ENCODE measurements at places on chromosomes 7 and 10.
A peak's percentile ranks its signal among the peaks of the same experiment; 100 is the strongest.

DNA sequence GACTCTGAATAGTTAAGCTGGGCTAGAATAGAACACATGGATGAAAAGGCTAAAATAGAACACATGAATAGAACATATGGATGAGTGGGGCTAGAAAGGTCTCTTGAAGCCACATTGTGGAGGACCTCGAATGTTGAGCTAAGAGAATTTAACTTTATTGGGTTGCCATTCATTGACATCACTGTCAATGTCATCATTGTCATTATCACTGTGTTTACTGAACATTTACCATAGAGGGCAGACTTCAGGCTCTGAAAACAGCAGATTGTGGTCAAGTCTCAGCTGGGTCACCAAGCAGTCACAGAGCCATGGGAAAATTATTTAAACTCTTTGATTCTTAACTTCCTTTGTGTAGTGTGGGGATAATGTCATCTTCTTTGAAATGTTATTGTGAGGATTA, 80.4 kb downstream of the WDFY4 start:
- no peak for DNase-seq

GRCh38 chr7:29145553-29146056, 732 bp downstream of the CPVL start:
- no peak for DNase-seq

DNA sequence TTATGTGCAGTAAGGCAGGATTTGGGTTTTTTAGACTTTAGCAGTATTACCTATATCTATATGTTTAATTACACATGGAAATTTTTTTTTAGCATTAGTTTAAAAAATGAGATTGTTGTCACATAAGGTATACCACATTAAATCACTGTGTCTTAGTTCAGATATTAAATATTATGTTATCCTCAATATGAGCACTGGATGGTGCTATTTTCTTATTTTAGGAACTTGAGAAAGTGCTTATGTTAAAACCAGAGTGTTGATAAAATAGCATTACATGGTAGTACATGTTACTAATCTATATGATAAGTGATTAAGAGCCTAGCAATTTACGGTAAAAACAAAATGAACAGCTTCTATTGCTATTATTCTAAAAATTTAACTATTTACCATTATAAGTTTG, 28.8 kb downstream of the MIOS start:
- no peak for DNase-seq

DNA sequence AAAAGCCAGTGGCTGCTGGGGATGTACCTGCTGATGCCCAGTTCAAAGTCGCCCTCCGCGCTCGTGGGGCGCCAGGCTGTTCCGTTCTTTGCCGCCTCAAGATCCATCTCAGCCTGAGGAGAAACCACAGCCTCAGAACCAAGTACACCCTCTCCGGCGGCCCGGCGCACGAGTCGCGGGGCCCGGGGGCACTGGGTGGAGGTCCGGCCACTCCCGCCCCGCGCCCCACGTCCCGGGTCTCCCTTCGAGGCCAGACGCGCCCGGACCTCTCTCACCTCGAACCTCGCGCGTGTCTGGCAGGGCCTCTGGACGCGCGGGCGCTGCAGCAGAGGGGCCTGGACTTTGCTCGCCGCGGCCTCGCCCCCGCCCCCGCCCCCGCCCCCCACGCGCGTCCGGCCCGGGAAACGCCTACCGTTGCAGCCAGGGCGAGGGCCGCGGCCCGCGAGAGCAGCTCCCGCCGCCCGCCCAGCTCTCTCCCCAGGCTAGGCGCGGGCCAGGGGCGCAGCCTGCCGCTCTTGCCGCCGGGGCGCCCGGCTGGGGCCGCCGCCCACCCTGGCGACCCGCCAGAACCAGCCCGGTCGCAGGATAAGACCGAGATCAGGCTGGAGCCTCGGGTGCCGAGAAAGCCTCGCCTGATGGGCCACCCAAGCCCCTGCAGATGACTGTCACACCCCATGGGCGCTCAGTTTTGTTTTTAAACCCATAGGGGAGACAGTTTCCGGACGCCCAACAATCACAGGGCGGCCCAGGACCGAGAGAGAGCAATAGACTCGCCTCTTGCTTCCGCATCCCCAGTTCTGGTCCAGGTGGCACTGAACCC, at the start of gene ABCB4:
TSS of gene ABCB4 (minus strand) at position 322 of the 820 bp plus-strand sequence. CDS start at position 107, 215 bp downstream.
- peak; percentile 44 for DNase-seq

DNA sequence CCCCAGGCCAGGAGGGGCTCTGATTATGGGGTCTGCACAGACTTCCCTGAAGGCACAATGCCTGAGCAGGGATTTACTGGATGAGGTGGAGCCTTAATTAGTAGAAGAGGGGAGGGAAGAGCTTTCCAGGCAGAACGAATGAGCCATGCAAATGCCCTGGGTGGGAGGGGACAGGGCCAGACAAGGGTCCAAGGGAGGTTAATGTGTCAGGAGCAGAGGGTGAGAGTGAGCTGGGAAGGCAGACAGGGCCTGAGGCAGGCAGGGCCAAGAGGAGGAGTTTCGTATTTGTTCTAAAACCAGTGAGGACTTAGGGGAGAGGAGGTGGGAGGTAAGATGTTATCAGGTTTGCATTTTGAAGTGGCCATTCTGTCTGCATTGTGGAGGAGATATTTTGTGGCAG, 65.3 kb downstream of the NPY start:
- no peak for DNase-seq

- DNase-seq: no peak
These were observed 23.3 kb upstream of the GPR22 start for GRCh38 chr7:107446531-107446930.

- no peak for DNase-seq
These were observed 11.8 kb upstream of the MIOS start for GRCh38 chr7:7554649-7555575.

DNA sequence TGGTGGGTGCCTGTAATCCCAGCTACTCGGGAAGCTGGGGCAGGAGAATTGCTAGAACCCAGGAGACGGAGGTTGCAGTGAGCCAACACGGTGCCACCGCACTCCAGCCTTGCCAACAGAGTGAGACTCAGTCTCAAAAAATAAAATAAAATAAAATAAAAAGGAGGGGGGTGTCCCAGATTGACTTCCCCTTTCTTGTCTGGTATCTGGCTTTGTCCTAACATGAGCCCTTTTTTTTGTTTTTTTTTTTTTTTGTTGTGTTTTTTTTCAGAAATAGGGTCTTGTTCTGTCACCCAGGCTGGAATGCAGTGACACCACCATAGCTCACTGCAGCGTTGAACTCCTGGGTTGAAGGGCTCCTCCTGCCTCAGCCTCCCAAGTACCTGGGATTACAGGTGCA, 4.7 kb downstream of the CASP2 start:
- no peak for DNase-seq

- DNase-seq: no peak
These were observed 96.9 kb upstream of the NEBL start for GRCh38 chr10:20993830-20994527.

GRCh38 chr7:17207220-17207619, 91.2 kb upstream of the AHR start:
- DNase-seq: no peak

DNA sequence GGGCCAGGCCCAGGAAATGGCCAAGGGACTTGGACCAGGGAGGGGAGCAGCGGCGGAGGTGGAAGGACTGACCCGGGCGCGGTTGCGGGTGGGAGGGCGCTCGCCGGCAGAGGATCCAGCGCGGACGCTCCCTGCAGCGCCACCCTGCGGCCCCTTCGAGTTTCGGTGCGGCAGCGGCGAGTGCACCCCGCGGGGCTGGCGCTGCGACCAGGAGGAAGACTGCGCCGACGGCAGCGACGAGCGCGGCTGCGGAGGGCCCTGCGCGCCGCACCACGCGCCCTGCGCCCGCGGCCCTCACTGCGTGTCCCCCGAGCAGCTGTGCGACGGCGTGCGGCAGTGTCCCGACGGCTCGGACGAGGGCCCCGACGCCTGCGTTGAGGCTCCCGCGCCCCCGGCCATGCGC, 16.8 kb upstream of the ZNF467 start:
- no peak for DNase-seq

Measured in GM13977 (cell line).